ENCODE measurements at places on chromosomes 11 and 22.

- DNase-seq, result no peak
Measured at GRCh38 chr11:129418039-129418438, 42.4 kb downstream of the BARX2 start.

DNA sequence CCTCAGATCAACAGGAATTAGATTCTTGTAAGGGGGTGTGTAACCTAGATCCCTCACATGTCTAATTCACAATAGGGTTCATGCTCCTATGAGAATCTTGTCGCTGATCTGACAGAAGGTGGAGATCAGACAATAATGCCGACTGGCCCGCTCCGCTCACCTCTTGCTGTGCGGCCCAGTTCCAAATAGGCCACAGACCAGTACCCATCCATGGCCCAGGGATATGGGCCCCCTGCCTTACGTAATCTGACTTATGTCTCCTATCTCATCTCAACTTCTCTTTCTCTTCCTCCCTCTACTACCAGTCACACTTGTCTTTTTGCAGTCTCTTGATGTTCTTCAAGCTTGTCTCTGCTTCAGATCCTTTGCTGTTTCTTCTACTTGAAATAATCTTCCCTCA lies 70.0 kb downstream of the CWF19L2 start:
- no peak for DNase-seq

DNA sequence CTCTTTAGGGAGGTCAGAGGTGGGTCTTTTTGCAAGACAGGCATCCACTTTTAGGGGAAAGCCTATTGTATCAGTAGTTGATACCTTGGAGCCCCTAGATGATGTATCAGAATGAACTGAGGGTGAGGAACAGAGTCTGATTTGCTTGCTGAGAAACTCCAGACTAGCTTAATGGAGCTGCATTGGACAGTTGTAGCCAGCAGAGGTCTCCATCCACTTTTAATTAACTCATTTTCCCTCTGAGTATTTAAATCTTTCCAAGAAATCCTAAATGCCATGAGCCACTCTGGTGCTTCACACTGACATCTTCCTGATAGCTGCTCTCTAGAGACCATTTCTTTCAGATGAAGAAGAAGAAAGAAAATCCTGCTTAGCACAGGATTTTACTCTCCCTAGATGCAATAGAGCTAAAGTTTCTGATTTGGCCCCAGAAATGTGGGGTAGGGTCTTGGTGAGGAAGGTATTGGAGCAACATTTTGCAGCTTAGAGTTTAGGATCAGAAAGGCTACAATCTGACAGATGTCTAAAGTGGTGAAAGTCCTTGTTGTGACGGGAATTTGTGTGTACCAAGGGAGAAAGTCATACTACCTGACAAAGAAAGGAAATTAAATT lies 38.0 kb downstream of the EXT2 start:
- peak; percentile 59 for DNase-seq

GRCh38 chr11:66881927-66882452 lies 25.1 kb downstream of the LRFN4 start:
- DNase-seq, result no peak

DNA sequence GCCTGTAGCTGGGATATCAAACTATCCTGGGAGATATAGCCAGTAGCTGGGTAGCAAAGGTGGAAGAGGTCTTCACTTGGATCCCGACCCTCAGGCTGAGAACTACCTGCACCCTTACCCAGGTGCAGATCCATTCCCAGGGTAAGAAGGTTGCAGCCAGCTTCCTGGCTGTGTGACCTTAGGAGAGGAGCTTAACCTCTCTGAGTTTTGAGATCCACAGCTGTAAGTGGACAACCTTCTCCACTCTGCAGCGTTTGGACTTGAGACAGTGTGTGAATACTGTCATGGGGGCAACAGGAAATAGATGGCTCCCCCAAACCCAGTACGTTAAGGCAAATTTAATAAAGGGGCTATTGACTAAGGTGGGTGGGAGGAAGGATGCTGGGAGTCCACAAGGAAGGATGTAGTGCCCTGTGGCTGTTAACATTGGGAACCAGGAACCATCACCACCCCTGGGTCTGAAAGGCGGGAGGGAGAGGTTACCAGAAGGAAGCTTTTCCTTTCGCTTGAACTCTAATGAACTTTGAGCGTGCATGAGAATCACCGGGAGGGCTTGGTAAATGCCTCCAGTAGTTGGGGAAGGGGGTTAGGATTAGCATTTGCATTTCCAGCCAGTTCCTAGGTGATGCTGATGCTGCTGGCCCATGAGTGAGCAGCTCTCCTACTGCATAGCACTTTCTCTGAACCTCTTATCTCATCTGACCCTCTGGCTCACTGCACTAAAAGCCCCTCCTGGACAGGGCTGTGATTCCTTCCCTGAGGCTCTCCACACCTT lies 24.4 kb downstream of the SGSM1 start:
- DNase-seq, result no peak

- DNase-seq, result no peak
Measured at GRCh38 chr11:112541140-112542046, 280.7 kb upstream of the PLET1 start.

- peak; percentile 58 for DNase-seq
Measured at GRCh38 chr11:95991545-95991944, 67.6 kb upstream of the MTMR2 start.

DNA sequence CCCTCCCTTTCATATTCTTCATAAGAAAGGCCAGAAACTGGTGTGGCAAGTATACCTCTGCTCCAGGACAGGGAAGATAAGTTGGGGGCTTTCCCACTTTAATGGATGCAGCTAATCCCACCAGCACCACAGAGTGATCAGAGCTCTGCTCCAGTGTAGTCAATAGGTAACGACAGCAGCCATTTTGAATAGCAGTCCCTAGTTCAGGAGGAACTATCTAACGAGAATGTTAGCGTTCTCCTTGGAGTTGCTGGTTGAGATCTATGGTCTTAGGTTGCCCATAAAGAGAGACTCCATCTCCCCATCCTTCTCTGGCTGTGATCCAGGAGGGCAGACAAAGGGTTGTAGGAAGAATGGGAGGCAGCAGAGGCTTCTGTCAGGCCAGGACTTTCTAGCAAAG lies 64.0 kb upstream of the CCDC90B start:
- no peak for DNase-seq

GRCh38 chr11:69434471-69434931 lies 47.0 kb upstream of the LINC01488 start:
- no peak for DNase-seq

- DNase-seq, result no peak
Measured at GRCh38 chr22:46476547-46476941, 60.9 kb downstream of the CELSR1 start.

DNA sequence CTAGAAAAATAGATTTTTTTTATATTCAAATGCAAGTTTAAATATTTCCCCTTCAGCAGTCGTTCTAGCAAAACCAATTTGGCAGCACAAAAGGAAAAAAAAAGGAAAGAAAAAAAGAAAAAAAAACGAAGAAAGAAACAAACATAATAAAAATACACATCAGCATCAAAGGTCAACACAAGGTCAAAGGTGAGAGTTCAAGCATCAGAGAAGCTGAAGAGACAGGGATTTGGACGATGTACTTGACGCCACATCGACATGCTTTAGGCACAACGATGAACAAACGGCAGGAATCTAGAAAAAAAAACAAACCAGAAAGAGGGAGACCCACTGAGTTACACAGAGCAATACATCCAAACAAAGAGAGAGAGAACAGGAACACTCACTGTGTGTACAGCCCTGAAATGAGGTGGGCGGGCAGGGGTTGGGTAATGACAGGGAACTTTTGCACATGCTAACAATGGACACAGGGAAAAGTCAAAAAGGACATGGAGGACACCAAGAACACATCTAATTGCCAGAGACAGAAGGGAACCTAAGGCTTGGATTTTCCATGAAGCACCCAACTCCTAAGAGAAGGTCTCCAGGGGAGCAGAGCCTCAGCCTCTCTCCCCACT lies 19.8 kb upstream of the RAPSN start:
- DNase-seq, result no peak

DNA sequence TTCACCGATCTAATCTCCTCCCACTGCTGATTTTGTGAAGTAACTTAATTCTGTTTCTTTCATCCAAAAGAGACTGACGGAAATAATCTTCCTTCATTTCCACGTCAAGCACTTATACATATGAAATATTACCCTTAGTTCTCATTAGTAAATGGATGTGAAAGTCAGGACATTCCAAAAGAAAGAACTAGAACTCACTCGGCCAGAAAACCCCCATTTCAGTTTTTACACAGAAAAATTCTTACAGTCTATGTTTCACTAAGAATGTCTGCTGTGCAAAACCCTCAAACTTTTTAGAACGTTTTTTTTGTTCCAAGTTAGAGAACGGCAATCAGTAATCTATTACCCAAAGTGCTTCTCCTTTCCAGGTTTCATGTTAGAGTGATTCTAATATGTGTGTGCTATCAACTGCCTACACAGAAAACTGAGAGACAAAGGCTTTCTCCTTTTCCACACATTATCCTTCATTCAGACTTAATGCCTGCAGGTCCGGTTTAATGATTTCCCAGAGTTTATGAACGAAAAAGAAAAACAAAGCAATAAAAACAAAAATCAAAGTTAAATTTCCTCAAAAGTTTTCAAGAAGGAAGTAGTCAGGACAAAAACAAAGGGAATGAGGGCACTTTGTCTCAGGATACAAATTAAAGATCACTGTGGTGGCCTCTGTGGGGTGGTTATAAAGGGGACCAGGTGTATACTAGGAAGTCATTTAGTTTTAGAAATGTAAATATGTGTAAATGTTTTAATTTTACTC lies 11.3 kb upstream of the SESN3 start:
- no peak for DNase-seq

GRCh38 chr11:1749395-1750351 lies 722 bp downstream of the IFITM10 start:
- DNase-seq, result peak; percentile 93

GRCh38 chr22:49473286-49473685 lies 354.4 kb downstream of the BRD1 start:
- no peak for DNase-seq

DNA sequence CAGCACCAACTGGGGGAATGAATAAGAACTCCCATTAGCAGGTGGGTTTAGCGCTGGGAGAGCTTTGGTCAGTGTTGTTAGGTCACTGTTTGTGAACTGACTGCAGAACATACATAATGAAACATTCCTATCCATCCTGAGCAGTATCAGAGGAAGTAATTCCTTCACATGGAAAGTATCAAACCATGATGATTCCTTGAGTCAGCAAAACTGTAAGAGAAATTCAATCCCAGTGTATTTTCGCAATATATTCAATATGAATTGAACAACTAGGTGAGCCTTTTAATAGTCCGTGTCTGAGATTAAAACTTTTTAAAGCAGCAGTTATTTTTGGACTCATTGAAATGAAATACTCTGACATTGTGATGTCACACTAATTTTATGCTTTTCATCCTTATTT lies 42.9 kb upstream of the TTC36 start:
- DNase-seq, result no peak

DNA sequence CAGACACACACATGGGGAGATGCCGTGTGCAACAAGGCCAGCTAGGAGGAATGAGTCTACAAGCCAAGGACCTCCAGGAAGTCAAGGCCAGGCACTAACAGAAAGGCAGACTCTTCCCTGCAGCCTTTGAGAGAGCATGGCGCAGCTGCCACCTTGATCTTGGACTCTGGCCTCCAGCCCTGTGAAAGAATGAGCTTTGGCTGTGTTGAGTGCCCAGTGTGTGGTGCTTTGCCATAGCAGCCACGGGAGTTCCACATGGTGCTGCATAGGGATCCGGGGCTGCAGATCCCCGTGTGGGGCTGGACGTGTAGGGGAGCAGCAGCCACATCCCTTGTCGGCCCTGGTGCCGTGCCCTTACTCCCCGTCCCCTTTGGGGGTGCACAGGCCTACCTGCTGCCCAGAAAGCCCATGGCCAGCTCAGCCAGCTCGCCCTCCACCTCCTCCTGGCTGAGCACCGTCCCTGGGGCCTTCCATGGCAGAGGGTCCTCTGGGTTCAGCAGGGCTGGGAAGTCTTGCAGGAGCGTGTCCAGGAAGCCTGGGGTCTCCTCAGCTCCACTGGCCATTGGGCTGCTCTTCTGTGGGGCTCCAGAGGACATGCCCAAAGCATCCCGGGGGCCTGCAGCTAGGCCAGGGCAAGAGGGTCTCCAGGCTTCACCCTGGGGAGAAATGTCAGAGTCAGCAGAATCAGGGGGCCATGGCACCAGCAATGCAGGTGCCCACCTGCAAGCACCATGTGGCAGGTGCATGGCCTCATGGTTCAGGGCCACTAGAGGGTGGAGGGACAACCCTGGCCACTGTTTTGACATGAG lies 7.0 kb downstream of the PPM1F start:
- DNase-seq, result no peak

DNA sequence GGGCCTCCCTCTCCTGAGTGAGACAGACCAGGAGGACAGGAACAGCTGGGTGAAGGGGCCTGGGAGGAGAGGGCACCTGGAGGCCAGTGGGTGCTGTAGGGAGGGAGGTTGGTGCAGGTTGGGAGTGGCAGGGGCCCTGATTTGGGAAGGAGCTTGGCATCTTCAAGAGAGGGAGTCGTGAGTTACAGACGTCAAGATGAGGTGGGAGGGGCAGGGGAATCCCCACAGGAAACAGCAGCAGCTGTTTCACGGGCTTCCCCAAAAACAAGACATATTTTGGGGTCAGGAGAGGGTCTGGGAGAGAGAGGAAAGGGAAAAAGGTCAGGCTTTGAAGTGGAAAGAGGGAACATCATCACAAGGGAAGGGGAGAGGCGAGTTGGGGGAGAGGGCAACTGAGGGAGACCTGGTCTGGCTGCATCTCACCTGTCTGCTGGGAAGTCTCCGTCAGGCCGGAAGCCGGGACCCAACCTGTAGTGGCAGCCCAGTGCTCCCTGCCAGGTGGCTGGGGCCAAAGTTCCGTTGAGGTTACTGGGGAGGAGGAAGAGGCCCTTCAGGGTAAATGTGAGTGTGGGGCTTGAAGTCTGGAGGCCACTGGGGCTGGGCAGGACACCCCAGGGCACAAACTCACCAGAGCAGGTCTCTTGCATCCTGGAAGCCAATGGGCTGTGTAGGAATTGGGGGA lies 4.4 kb downstream of the NAALADL1 start:
- no peak for DNase-seq

GRCh38 chr11:60864856-60865513 lies 2.4 kb upstream of the ZP1 start:
- DNase-seq, result no peak

- DNase-seq, result peak; percentile 64
Measured at GRCh38 chr11:72712168-72712751, 38.0 kb upstream of the PDE2A start.

GRCh38 chr11:26365284-26365683 lies 33.4 kb downstream of the ANO3 start:
- no peak for DNase-seq

DNA sequence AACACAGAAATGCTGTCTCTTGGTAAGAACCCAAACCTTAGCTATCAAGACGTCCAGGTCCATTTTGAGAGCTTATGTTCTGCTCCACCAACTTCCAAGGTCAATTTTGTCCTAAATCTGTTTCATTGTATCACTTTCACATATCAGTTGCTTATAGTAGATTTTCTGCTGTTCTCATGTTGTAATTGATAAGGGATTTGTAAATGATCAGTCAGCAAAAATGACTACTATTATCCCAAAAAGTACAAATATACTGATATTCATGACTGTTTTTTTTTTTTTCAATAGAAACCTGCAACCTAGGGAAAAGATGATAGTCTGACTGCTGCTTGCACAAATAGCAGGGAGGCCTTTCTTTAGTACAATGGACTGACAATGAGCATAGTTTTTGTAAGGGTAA lies 128.1 kb downstream of the ARHGAP20 start:
- DNase-seq, result no peak

- no peak for DNase-seq
Measured at GRCh38 chr22:48288376-48288940, 1526.0 kb downstream of the TBC1D22A start.

Measured in fibroblast of skin of back (primary cell).